ENCODE measurements at places on chromosomes 16 and 17. TPM values are rescaled to one million over a fixed set of nuclear protein-coding genes. Genes with fewer than 3 reads are reported as not detected.

GRCh38 chr16:69237296-69237695 lies 50.3 kb downstream of the SNTB2 start:
- H3K27ac ChIP-seq, result no peak overlapping the region
- H3K4me3 ChIP-seq, result no peak overlapping the region

- H3K4me1 ChIP-seq, result no peaks in the 10 kb centered on the region
- no peak overlapping the region for H3K27ac ChIP-seq
- H3K27me3 ChIP-seq, result peaks cover 41% of the 10 kb centered on the region
- H3K36me3 ChIP-seq, result no peaks in the 10 kb centered on the region
- no peak overlapping the region for H3K4me3 ChIP-seq
- no peak for DNase-seq
These were observed 170.4 kb downstream of the IRX5 start for GRCh38 chr16:55101026-55101425.

GRCh38 chr17:17805575-17805974 lies 31.2 kb downstream of the SREBF1 start:
- H3K27ac ChIP-seq, result peak overlapping the region; percentile 21
- no peak overlapping the region for H3K4me3 ChIP-seq
- no peak for DNase-seq

- H3K27me3 ChIP-seq, result no peaks in the 10 kb centered on the region
- no peak overlapping the region for H3K4me3 ChIP-seq
- H3K36me3 ChIP-seq, result peaks cover 8% of the 10 kb centered on the region
- H3K27ac ChIP-seq, result no peak overlapping the region
- H3K4me1 ChIP-seq, result peaks cover 40% of the 10 kb centered on the region
- no peak for DNase-seq
These were observed 304.4 kb downstream of the SOX9 start for GRCh38 chr17:72425133-72425793.

The SLC5A10 gene
- not detected for total RNA-seq

The DDX19B gene
- total RNA-seq, result 36.4 TPM

The CDRT15L2 gene
- total RNA-seq, result not detected

The MLKL gene
- 1.1 TPM for total RNA-seq

All from progenitor cell of endocrine pancreas (in vitro differentiated cells).